ENCODE measurements at places on chromosomes 7 and 10. TPM values are rescaled to one million over a fixed set of nuclear protein-coding genes. Genes with fewer than 3 reads are reported as not detected.

The PDE1C gene
- total RNA-seq = 13.3 TPM

The OR2A1 gene
- 0.17 TPM for total RNA-seq

The EPC1 gene
- total RNA-seq = 40.4 TPM

The ZC3HAV1 gene
- 23.7 TPM for total RNA-seq

DNA sequence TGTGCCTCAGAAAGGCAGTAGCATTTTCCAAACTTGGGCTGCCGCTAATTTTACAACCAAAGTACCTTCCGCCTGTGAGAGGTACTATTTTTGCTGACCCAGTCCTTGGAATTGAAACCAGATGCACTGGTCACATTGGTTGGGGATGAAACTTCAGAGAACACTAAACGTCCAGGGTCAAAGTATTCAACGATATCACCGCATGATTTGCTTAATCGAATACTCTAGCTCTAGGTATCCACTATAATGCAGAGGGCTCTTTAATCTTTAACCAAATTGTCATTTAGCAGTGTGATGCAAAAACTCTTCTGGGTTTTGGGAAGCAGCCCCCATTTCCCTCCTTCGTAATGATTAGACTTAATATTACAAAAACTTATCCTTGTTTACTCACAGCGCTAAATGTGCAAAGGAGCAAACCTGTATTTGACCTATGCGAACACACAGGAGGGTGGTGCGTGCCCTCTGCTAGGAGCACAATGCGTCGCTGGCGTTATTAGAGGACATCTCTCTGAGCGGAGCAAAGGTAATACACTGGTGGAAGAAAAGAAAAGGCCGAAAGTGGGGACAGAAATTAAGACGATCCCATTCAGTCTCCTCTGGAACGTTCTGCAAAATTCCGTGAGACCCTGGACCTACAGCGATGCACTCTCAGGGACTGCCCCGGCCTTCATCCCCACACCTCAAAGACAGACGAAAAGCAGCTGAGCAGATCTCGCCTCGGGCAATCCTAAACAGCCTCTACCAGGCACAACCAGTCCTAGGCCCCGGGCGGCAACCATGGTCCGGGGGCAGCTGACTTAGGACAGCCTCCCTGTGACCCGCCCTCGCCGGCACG, 916 bp upstream of the EEPD1 start:
- no peak for DNase-seq

GRCh38 chr10:2682491-2682890, 384.9 kb upstream of the PFKP start:
- DNase-seq = no peak

DNA sequence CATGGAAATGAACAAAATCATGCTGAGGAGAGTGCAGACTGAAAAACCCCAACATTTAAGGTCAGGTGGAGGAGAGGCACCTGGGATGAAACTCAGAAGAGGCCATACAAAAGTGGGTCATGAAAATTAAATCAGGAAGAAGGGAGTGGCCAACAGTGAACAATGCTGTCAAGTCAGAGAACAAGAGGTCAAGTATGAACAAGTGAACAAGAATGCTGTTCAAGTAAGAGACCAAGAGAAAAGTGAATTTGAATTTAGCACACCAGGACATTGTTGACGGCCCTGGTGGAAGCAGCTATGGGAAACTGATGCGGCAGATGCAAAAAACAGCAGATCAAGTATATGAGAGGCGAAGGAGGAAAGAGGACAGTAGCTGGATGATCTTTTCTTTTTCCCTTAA, 7.9 kb downstream of the CEP41 start:
- DNase-seq = no peak
